ENCODE measurements at places on chromosomes 5 and 9. TPM values are rescaled to one million over a fixed set of nuclear protein-coding genes. Genes with fewer than 3 reads are reported as not detected.

DNA sequence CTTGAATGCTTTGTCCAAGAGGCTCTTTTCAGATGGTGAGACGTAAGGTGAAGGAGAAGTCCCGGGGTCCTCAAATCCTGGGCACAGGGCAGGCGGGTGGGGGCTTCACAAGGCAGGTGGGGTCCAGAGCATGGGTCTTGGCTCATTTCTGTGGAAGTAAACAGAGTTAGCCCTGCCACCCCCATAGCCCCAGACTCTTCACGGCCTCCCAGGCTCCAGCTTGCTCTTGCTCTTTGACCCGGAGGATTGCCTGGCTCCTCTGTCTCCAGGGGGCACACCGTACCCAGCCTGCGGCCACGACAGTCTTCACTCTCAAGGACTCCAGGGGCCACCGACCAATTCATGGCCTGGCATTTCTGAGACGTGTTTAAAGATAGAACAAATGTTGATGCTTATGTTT, 28.8 kb upstream of the POMT1 start:
- no peak overlapping the region for H3K4me3 ChIP-seq
- no peak for DNase-seq
- peaks cover 43% of the 10 kb centered on the region for H3K36me3 ChIP-seq
- H3K27ac ChIP-seq, result no peak overlapping the region

DNA sequence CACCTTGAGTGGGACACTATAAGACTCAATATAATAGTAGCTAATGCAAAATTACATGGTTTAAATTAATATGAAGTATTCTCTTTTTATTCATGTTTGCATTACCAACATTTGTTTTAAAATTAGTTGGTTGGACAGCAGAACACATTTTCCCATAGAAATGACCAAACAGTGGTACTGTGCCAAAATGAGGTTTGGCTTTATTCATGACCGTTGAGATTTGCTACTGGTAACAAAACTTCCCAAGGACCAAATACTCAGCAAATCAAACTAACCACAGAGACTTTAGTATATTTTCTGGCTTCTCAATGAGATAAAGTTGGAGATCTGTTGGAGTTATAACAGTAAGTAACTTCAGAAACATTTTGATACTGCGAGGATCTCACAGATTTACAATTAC, 637.8 kb upstream of the MEF2C start:
- DNase-seq, result no peak
- no peak overlapping the region for H3K4me3 ChIP-seq
- H3K27ac ChIP-seq, result no peak overlapping the region
- no peaks in the 10 kb centered on the region for H3K27me3 ChIP-seq

DNA sequence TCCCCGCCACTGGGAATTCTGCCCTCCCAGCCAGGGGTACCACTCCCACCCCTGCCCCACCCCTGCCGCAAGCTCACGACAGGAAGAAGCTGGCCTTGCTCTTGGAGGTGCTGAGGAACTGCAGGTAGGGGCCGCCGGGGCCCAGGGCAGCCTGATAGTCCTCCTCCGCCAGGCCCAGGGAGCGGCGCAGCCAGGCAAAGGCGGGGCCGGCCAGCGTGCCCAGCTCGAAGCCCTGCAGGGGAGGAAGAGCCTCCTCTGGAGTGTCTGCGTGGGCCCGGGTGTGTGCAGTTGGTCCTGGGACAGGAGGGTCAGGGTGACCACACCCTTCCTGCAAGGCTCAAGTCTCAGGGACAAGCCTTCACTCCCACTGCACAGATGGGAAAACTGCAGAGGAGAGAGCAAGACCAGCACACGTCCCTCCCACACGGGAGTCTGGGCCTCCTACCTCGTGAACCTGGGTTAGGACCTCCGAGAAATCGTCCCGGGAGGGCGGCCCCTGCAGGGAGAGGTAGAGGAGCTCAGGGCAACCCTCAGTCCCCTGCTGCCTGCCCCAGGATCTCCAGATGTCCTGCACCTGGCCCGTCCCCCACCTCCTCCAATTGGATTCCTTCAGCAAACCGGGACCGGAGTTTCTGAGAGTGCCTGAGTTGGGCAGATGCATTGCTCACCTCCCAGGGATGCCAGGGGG, 2.4 kb downstream of the PIP5KL1 start:
- H3K4me3 ChIP-seq, result no peak overlapping the region
- no peak for DNase-seq
- peaks cover 5% of the 10 kb centered on the region for H3K27me3 ChIP-seq
- peaks cover 3% of the 10 kb centered on the region for H3K36me3 ChIP-seq
- no peak overlapping the region for H3K27ac ChIP-seq

DNA sequence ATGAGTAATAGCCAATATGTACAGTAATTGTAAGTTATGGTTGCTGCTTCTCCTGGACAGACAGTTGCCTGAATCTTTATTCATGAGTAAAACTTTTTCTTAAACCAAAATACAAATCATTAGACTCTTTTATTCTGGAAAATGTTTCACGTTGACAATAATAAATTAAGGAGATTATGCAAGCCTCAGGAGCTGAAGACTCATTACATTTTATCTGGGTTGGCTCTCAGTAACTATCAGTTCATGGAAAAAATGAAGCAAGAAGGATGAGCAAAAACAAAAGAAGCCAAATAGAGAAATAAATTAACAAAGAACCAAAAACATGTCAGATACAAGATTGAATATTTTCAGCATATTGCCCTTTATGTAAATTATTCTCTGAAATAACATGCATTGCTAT, 88.9 kb upstream of the PRR16 start:
- no peaks in the 10 kb centered on the region for H3K27me3 ChIP-seq
- DNase-seq, result no peak
- H3K4me3 ChIP-seq, result no peak overlapping the region
- H3K4me1 ChIP-seq, result no peaks in the 10 kb centered on the region
- no peaks in the 10 kb centered on the region for H3K36me3 ChIP-seq
- H3K27ac ChIP-seq, result no peak overlapping the region

- H3K36me3 ChIP-seq, result no peaks in the 10 kb centered on the region
- H3K4me1 ChIP-seq, result no peaks in the 10 kb centered on the region
- no peak overlapping the region for H3K27ac ChIP-seq
- no peak overlapping the region for H3K4me3 ChIP-seq
Measured at GRCh38 chr9:31608416-31608815, 776.0 kb upstream of the ACO1 start.

GRCh38 chr5:60334281-60334713, 365.7 kb downstream of the DEPDC1B start:
- no peak overlapping the region for H3K27ac ChIP-seq
- H3K4me3 ChIP-seq, result no peak overlapping the region
- H3K36me3 ChIP-seq, result no peaks in the 10 kb centered on the region

ELOVL7 gene
- total RNA-seq, result 0.31 TPM

SLC6A18 gene
- total RNA-seq, result not detected

OTP gene
- not detected for total RNA-seq

FAT2 gene
- not detected for total RNA-seq

Measured in activated naive CD8-positive, alpha-beta T cell treated with anti-CD3 and anti-CD28 coated beads for 36 hours (primary cell).